ENCODE measurements at places on chromosomes 3 and 15.
A peak's percentile ranks its signal among the peaks of the same experiment; 100 is the strongest.

DNA sequence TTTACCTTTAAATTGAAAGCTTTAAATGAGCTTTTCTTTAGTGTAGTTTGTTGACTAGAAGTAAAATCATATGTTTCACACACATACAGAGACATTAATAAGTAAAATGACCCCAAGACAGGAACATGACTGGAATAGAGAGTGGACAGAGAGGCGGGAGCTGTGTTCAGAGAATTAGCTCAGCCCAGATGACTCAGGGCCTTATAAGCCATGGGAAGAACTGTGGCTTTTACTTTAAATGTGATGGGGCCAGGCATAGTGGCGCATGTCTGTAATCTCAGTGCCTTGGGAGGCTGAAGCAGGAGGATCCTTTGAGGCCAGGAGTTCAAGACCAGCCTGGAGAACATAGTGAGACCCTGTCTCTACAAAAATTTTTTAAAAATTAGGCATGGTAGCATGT, 26.7 kb downstream of the SACM1L start:
- no peak for DNase-seq

- DNase-seq, result no peak
Observed at GRCh38 chr3:100776746-100777145, 67.5 kb downstream of the TFG start.

- no peak for DNase-seq
Observed at GRCh38 chr3:46564190-46565021, 1.7 kb downstream of the LRRC2 start.

GRCh38 chr3:101828691-101829436, 20.4 kb upstream of the NFKBIZ start:
- DNase-seq, result no peak

- DNase-seq, result no peak
Observed at GRCh38 chr3:130850843-130851242, 43.0 kb upstream of the ATP2C1 start.

DNA sequence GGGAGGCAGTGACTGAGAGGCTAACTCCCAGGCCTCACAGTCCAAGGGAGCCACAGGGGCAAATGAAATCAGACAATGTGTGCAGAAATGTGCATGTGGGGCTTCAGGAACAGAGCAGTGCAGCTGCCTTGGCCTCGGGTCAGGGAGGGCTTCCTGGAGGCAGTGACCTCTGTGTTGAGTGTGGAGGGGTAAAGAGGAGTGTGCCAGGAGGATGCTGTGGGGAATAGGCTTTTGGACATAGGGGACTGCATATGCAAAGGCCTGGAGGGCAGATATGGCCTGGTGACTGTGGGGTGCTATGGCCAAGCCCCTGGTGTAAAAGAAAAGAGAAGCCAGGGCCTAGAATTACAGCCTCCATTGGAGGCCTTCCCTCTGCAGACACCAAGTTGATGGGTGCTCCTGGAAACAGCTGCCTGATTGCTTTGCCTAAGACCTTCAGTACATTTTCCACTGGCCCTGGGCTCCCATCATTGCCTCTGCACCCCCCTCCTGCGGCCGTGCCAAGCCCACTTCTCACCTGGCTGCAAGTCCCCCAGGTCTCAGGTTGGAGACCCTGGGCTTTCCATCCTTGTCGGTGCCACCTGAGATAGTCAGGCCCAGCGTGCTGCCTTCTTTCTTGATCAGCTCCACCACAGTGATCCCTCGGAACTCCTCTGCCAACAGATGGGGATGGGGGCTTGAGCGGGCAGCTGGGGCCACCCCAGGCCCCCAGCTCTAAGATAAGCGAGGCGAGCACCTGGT, 15.1 kb downstream of the GRIP2 start:
- DNase-seq, result peak; percentile 37

DNA sequence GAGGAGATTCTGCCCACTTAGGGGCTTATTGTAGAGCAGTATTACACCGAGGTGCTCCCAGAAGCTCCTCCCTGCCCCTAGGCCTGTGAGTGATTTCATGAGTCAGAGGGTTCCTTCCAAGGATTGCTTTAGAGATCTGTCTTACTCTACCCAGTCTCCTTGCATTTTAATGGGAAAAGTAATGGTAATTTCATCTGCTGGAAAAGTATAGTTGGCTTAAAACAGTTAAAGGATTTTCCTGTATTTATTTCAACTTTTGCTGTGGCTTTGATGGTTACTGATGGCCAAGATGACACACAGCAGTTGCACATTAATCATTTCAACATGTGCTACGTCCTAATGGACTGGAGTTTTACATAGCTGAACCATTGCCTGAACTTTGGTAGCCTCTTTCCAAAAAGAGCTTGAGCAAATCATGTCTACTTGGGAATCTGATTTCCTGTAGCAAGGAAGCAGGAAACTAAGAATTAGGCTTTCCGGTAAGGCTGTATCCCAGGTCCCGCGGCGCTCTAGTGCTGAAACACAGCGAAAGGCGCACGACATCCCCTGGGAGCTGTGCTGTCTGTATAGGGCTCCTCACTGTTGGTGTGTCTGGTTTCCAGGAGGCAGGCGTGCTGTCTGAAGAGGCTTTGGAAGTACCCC, 9.2 kb upstream of the PGPEP1L start:
- no peak for DNase-seq

- no peak for DNase-seq
Observed at GRCh38 chr3:120796976-120797375, 54.4 kb downstream of the GTF2E1 start.

- DNase-seq, result no peak
Observed at GRCh38 chr3:108569336-108569735, 19.9 kb downstream of the CIP2A start.

- DNase-seq, result no peak
Observed at GRCh38 chr15:36426691-36427090, 152.7 kb upstream of the CDIN1 start.

DNA sequence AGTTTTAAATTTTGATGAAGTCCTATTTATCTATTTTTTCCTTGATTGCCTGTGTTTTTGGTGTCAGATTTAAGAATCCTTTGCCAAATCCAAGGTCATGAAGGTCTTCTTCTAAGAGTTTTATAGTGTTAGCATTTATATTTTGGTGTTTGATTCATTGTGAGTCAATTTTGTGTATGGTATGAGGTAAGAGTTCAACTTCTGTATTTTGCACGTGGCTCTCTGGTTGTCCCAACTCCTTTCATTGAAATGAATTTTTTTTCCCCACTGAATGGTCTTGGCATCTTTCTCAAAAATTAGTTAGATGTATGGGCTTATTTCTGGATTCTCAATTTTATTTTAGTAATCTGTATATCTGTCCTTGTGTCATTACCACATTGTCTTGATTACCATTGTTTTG, 57.1 kb upstream of the STRIT1 start:
- no peak for DNase-seq

DNA sequence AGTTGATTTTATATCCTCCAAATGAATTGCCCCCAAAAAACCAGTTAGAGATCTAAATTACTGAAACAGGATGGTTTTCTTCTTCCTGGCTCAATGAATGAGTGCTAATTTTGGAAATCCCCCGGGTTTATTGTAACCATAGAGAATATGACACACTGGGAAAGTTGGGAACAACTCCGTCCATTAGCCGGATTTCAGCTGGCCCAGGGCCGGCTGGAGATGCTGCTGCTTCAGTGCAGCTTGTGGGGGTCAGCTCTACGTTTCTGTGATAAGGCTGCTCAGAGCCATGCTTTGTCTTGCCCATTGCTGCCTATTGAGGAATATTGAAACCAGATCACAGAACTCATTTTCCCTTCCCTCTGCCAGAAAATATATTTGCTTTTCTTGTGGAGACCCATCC, 20.3 kb downstream of the GYG1 start:
- DNase-seq, result no peak

- no peak for DNase-seq
Observed at GRCh38 chr3:169091196-169091823, 572.2 kb downstream of the MECOM start.

DNA sequence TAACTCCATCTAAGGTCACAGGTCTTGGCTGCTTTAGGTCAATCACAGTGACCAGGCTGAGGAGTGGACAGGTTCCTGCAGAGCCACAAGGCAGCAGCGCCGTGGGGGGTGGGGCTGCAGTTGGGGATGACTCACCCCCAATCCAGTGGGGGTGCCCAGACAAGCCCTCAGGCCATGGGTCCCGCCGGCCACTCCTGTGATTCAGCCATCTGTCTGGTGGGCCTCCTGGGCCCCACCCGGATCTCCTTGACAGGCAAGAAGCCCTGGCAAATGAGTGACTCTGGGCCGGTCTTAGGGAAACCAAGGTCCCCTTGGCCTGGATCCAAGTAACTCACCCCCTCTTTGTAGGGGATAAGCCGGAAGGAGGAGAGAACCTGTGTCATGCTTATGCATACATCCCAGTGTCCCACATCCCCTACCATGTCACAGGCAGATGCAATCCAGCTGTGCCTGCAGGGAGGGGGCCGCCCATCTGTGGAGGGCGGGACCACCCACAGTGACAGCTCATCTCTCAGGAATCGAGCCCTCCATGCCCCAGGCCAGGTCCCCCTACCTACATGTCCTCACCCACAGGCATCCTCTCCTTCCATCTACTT, 495 bp upstream of the COL7A1 start:
- DNase-seq, result peak; percentile 20

GRCh38 chr3:47522082-47522987, 8.8 kb upstream of the ELP6 start:
- DNase-seq, result peak; percentile 72

DNA sequence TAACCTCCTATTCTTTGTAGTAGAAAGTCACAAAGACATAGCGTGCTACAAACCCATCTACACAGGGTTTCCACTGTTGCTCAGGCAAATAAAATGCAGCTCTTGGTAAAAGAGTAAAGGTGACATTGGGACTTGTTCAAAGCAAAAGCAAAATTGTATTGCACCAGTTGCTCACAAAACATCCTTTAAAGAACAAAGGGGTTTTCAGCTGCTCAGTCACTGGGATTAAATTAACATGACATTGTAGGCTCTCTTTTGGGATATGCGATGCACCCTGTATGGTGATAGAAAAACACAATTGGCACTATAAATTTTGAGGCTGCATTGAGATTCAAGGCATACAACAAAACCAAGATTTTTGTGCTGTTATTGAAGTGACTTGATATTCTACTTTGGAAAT, 447.3 kb upstream of the CNTN3 start:
- DNase-seq, result no peak

DNA sequence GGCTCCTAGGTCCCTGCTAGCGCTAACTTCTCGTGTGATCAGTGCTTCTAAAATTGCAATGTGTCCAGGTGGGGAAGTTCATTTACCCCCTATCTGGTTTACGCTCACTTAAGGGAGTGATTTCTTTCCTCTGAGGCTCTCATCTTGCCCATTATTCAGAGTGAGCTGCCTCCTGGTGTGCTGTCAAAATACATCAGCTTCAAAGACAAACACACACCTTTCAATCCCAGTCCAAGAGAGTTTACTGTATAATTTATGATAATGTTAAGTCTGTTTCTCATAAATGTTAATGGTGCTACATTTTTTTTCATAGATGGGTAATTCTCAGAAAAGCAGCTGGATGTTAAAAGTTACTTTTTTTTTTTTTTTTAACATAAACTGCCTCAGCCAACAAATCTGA, 112.3 kb downstream of the RORA start:
- DNase-seq, result no peak

DNA sequence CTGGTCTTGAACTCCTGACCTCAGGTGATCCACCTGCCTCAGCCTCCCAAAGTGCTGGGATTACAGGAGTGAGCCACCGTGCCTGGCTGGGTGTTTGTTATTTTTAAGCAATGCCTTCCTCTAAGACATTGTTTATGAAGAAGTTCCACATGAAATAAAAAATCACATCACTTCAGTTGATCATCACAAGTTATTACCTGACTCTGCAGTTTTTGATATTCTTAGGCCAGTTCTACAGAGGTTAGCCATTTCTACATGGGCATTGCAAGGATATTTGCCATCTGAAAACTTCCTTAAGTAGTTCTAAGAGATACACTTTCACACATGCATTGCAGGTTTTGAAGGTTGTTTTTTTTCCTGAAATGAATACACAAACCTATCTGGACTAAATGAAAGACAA, 82.1 kb downstream of the PYDC2 start:
- DNase-seq, result no peak

DNA sequence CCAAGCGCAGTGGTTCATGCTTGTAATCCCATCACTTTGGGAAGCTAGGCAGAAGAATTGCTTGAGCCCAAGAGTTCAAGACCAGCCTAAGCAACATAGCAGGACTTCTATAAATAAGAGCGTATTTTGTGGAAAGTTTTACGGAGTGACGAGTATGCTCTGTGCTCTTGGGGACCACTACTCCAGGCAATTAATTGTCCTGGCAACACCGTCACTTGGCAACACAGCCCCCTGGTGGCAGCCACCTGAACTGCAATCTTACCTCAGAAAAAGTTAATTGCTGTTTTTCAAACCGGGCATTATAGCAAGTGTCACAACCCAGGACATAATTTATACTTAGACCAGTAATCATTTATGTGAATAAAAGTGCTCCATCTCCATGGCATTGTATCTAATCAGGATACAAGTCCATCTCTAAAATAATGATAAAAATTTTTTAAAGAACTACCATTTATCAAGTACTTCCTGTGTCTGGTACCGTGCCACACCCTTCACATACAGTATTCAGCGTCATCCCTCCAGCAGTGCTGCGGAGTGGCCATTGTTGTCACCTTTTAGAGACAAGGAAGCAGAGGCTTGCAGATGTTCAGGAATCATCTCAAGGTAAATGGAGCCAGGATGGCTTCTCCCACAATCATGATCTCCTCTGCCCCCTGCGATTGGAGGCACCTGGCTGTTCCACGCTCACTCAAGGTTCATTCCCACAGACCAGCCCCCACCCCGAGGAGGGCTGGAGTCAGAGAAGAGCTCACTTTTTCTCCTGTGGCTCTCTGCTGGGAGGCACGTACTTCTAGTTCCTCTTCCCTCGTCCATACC, 34.5 kb downstream of the PLA2G4D start:
- DNase-seq, result peak; percentile 73

DNA sequence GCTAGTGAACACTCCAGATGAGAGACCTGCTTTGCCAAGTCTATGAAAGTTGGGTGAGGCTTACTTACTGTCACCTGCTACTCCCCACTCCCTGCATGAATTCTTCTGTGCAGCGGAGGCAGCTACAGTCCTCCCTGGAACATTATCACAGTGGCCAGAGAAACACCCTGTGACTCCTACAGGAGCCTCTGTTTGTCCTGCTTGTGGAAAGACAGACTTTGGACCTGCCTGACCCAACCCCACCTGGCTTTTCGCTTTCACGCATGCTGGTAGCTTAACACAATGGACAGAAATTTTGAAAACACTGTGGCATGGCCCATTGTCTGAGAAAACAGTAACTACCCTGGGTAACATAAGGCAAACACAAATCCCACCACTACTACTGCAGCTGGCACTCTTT, 1565.5 kb upstream of the CADM2 start:
- DNase-seq, result no peak

GRCh38 chr3:84277562-84278224, 681.1 kb upstream of the CADM2 start:
- DNase-seq, result no peak

- no peak for DNase-seq
Observed at GRCh38 chr3:125257536-125257935, 45.0 kb upstream of the SLC12A8 start.
